ENCODE measurements at places on chromosomes 11 and 22.

- no peak for DNase-seq
Measured at GRCh38 chr11:121669422-121669821, 216.7 kb upstream of the SORL1-AS1 start.

- no peak for DNase-seq
Measured at GRCh38 chr11:122977470-122978298, 4.0 kb downstream of the BSX start.

- peak; percentile 73 for DNase-seq
Measured at GRCh38 chr11:19557720-19558140, 154.9 kb upstream of the NAV2 start.

GRCh38 chr22:22142661-22143060, 101.9 kb upstream of the VPREB1 start:
- no peak for DNase-seq

GRCh38 chr22:30253205-30253852, 6.8 kb upstream of the LIF start:
- DNase-seq = no peak

DNA sequence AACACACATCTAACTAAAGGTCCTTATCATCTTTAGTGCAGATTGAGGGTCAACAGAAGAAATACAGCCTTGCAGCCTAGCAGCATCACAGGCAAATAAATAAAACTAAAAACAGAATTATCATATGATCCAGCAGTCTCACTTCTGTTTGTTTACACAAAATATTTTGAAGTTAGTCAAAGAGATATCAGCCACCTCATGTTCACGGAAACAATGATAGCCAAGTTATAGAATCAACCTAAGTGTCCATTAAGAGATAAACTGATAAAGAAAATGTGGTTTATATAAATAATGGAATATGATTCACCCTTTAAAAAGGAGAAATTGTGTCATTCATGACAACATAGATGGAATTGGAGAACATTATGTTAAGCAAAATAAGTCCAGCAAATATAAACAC, 738.1 kb upstream of the CCDC90B start:
- no peak for DNase-seq

- no peak for DNase-seq
Measured at GRCh38 chr11:96465512-96465911, 75.7 kb downstream of the JRKL start.

DNA sequence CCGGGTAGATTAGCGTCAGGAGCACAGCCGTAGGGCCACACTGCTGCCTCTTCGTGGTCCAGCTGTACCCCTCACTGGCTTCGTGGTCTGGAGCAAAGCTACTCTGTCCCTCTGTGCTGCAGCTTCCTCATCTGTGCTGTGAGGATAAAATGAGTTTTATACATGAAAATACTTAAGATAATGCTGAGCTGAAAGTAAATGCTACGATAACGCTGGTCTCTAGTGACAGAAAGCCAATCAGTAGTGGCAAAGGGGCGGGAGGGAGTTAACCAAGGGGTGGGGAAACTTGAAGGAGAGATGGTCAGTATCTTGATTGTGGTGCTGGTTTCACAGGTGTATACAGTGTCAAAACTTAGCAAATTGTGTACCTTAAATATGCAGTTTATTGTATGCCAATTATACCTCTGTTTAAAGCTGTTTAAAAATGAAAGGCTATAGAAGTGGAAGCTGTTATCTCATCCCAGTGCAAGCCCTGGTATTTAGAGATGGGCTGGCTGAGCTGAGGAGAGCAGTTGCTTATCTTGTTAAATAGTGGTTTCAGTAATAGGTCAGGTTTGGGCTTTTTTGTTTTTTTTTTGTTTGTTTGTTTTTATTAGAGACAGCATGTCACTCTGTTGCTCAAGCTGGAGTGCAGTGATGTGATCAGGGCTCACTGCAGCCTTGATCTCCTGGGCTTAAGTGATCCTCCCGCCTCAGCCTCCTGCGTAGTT, 36.7 kb downstream of the ACO2 start:
- no peak for DNase-seq

DNA sequence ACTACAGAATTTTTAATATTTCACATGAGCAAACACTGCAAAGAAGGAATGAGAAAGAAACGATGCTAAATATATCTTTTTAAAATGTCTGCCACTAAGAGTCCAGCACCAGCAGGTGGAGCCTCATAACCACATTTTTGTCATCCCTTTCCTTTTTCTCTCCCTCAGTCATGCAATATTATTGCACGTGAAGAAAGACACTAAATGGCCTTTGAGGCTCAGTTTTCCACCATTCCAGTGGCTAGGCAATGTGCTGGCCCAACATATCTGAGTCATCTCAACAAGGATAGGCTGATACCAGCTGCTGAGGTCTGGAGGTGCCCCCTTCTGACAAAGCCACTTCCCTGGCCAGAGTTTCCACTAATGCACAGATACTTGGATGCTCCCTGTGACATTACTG, 1.8 kb downstream of the ALKBH8 start:
- peak; percentile 15 for DNase-seq

GRCh38 chr11:45652781-45653180, 12.6 kb downstream of the CHST1 start:
- DNase-seq = no peak

DNA sequence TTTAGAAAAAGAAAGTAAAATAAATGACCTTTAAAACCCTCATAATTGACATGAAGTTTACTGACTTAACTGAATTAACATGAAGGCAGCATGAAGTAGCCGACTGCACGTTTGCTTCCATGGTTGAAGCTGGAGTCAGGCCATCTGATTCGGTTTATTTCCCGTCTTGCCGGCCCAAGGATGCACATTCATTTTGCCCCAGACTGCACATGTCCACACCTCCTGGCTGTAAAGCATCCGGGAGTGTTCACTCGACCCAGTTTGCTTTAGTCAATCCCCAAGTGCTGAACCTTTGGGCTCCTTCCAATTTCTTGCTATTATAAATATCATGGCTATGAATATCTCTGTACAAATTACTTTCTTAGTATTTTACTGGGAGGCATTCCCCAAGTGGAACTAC, 17.7 kb upstream of the TUB start:
- no peak for DNase-seq

GRCh38 chr11:71491940-71492339, 35.1 kb upstream of the KRTAP5-7 start:
- no peak for DNase-seq

DNA sequence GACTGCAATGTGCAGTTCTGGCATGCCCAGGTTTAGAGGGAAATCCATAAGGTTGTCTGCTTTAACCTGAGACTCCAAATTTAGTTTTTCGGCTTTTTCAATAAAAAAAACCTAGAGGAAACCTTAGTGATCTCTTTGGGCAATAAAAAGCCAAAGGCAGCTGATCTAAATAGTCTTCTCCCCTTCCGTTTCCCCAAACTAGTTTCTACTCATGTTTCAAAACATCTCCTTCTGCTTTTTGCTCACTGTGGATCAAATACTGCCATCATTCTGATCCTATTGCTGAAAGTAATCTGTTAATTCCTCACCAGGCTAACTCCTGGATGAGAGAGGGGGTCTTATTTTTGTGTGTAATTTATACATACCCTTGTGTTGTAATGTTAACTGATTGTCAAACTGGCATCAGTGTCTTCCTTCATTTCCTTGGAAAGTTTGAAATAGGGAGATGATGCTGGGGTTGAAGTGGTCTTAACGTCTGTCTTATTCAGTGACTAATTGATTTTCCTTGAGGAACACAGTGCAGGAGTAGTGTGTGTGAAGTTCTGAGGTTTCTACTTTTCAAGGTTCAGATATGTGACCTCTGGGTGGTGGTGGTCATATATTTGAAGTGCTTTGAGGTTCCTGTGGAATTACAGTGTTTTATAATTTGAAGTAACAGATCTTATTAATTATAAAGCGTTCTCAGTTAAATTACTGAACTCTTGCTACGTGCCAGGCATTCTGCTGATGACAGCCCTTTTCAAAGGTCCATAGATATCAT, 55.0 kb downstream of the ARHGAP42 start:
- no peak for DNase-seq

DNA sequence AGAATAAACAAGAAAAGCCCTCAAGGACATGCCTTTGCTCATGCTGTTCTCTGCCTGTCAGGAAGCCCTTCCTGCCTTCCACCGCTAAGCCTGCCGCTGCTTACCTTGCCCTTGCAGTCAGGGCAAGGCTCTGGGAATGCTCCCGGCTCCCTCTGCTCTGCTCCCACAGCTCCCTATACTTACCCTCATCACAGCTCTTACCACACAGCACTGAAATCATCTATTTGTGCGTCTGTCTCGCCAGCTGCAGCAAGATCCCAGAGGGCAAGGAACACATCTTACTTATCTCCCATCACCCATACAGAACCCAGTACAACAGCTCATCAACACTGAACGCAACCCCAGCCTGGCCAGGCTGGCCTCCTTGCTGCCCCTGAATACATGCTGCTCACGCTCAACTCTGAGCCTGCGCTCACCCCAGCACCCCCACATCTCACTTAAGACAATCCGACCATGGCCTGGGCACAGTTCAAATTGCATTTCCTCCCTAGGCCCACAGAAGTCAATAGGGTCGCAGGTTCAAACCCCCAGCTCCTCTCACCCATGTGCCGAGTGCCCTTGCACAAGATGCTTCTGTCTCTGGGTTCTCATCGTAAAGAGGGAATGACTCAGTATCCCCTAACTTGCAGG, 161.8 kb downstream of the IGLL1 start:
- no peak for DNase-seq

DNA sequence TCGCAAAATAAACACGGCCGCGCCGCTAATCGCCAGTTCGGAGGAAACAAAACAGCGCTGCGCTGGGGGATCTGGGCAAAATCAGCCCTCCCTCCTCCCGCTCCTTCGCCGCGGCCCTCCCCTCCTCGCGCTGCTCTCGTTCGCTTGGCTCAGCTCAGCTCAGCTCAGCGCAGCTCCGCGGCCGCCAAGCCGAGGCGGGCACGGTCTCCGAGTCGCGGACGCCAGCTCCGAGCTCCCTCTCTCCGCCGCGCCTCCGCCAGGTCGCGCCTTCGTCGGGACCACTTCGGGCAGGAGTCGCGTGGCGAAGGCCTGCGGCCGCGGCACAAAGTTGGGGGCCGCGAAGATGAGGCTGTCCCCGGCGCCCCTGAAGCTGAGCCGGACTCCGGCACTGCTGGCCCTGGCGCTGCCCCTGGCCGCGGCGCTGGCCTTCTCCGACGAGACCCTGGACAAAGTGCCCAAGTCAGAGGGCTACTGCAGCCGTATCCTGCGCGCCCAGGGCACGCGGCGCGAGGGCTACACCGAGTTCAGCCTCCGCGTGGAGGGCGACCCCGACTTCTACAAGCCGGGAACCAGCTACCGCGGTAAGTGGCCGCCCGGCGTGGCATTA, at the start of gene SPON1:
Gene SPON1, plus strand, starts transcription at position 162 of the 607 bp plus-strand sequence. Its CDS starts 182 bp downstream, at position 344.
- peak; percentile 46 for DNase-seq

DNA sequence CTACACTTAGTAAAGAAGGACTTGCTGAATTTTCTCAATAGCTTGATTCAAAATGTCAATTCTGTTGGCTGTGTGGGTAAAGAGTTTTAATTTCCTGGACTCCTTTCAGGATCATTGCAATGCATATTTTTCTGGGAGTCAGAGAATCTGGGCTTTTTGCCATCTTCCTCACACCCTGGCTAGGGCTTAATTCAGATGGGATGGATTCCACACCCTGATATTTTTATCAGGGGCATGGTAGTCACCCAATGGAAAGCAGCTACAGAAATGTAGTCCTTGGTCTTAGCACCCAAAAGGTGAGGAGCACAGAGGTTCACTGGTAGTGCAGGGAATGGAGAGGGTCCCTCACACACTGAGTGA, 79.3 kb downstream of the SGSM3 start:
- DNase-seq = no peak

DNA sequence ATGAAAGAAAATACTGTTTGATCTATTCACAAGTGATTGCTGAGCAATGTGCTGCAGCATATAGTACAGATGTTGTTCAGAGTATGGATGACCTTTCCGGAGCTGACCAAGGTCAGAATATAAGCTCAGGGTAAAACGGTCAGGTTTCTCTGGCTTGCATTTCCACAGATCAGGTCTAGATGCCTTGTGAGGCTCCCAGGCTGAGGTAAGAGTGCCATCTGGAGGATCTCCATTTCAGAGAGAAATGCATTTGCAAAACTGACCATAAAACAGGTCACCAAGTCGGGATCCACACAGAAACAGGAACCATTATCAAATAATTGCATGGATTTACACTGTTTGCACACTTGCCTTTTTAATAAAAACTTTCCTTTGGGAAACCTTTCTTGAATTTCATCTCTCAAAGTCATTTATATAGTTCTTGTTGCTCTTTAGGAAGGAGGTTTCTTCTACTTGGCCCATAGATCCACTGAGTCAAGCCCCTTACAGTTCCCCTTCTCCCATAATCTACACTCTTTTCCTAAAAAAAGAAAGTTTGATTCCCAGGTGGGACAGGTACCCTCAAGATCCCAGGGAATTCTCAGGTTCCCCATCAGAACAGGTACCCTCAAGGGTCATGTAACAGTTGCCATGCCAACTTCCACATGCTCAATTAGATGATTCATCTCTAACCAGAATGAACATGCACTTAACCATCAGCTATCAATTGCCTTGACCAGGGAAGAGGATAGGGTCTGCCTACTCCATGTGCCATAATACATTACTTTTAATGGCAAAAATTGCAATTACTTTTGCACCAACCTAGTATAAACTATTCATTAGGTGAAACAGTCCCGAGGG, 25.0 kb upstream of the TMPRSS5 start:
- DNase-seq = no peak

DNA sequence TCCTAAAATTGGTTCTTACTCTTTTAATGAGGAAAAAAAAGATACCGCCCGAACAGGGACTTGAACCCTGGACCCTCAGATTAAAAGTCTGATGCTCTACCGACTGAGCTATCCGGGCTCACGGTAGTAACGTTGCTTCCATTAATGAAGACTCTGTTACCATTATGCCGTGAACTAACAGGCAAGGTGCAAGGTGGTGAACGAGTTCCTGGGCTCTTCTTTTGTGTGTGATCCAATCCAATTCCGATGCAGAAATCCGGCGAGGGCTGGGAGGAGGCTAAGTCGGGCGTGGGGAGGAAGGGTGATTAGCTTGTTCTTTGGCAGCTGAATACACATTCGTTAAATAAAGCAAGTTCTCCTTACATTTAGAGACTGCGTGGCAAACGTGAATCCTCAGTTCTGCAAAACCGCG, 49.0 kb downstream of the OR4D9 start:
- DNase-seq = peak; percentile 51

DNA sequence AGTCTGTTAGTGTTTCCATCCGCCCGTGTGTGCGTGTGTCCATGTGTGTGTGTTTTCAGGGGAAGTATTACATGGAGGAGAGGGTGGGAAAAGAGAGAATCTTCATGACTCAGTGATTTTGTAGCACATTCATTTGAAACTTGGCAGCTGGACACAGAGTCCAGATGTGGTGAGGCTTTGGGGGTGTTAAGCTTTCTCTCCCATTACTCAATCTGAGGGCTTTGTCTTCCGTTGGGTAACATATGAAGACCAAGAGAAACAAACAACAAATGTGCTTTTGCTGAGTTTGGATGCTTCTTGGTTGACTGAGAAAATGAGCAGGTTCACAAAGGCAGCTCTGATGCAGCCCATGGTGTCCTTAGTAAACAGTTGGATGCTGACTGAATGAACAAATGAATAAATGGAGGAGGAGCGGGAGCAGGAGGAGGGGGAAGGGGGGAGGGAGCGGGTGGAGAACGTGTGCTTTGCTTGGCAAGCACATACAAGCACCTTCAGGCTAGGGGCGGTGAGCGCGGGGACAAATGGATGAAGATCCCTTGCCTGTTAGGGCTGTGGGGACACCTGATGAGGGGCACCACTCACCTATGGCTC, 104.3 kb downstream of the ST3GAL4 start:
- DNase-seq = no peak
